ENCODE measurements at places on chromosomes 4 and X. TPM values are rescaled to one million over a fixed set of nuclear protein-coding genes. Genes with fewer than 3 reads are reported as not detected.

The LDB2 gene
- 15.6 TPM for total RNA-seq

The MMAA gene
- 6.2 TPM for total RNA-seq

The TMEM150C gene
- total RNA-seq: not detected

The ZNF81 gene
- total RNA-seq: 10.5 TPM

The NRK gene
- total RNA-seq: not detected

The MND1 gene
- 4.4 TPM for total RNA-seq

The MFAP3L gene
- total RNA-seq: 0.45 TPM

The DHRSX gene
- total RNA-seq: 17.7 TPM

The SUPT20HL1 gene
- total RNA-seq: not detected

The SYP gene
- 211 TPM for total RNA-seq

DNA sequence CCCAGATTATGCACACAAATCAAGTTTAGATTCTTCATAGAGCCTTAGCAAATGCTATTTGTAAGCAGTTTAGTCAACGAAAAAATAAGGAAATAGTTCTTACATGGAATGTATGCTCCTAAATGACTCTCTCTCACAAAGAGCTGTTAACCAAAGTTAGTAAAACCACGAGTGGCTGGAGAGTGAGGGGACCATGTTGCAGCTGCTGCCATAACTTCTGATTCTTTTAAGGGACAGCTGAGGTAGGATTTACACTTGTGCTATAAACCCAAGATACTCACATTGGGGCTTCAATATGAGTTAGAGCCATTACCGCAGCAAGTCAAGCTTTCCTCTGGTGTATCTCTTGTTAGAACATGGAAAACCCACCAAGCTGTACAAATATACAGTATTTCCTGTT lies 2.7 kb downstream of the DOCK11 start:
- no peak for DNase-seq

- DNase-seq: no peak
These were observed 80.7 kb upstream of the SCML1 start for GRCh38 chrX:17656556-17656955.

GRCh38 chrX:5842601-5843000 lies 386.1 kb downstream of the NLGN4X start:
- DNase-seq: no peak

GRCh38 chrX:133948895-133949294 lies 36.5 kb downstream of the GPC3 start:
- no peak for DNase-seq

- DNase-seq: no peak
These were observed 131.7 kb downstream of the CLCN4 start for GRCh38 chrX:10288373-10288975.

- no peak for DNase-seq
These were observed 10.0 kb upstream of the HS6ST2 start for GRCh38 chrX:132968296-132968949.

- no peak for DNase-seq
These were observed 570.7 kb downstream of the BCOR start for GRCh38 chrX:39527025-39527424.

DNA sequence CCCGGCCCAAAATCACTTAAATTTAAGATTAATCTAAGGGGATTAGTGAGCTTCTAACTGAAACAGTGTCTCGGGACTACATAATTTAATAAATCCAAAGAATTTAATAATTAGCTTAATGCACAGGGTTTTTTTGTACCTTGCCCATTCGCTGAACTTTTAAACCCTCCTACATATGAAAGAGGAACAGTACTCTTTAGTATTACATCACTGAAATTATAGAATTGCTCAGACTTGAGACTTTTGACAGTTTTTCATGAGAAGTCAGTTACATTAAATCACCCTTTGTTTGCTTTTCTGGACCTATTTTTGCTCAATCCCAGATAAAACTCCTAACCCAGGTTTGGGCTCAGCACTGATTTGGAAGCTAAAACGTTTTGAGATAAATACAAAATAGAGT lies 2.4 kb upstream of the TADA2B start:
- no peak for DNase-seq

- DNase-seq: no peak
These were observed 119.0 kb upstream of the BMP3 start for GRCh38 chr4:80911458-80911857.

DNA sequence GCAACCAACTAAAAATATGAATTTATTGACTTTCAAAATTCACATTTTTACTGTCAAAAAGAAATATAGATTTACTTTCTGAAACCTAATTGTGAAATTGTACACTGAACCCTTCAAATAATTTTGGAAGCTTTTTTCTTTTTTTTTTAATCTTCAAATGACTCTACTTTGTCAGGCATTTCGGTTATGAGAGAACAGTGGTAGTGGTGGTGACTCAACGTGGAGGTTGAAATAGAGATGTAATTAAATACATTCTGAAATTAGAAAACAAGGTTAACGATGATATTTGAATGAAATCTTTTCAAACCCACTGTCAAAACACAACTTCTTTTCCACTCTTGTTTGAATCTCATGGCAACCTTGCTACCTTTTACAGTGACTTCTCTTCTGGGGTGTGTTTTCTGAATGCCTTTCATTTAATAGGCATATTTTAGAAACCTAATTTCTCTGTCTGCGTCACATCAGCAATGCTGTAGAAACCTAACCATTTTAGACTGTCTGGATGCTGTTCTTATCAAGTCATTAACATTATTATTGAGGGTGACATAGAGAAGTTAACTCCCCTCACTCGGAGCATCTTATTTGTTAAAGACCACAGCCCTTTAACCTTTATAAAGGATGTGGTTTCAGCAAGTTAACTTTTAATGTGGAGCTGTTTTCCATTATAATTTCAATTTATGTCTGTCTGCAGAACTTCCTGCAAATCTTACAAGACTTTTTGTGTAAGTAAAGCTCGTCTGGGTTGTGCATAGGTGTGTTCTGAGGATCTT lies 136.8 kb downstream of the PCDH7 start:
- no peak for DNase-seq

DNA sequence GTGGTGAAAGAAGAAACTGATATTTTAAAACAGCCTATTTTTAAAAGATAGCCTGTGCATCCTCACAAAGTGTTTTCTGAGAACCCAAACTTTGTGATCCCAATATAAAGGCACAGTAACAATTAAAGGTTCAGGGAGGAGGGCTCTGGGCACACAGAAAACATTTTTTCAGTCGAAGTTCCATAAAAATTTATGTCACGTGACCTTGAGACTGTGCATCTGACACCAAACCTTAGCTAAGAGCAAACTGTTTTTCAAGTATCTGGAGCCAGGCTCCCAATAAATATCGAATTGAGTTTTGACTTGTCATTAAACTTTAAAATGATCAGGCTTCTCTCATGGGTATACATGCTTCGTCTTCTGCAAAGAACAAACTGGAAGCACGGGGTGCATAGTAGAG lies 177.9 kb downstream of the BEND2 start:
- DNase-seq: no peak

GRCh38 chr4:83850435-83850834 lies 314.5 kb downstream of the GPAT3 start:
- no peak for DNase-seq

DNA sequence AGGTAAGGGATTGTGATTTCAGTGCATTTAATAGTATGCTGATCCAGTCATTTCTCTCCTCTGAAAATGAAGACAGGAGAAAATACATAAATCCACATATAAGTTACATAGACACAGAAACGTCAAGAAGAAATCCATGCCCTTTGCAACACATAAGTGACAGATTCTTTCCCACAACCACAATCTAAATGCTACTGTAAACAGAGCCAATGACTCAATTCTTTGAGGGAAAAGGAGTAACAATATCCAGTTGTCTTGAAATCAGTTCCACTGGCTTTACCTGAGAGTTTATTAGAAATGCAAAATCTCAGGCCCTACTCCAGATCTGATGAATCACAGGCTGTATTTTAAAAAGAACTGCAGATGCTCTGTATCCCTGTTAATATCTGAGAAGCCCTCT lies 66.4 kb downstream of the ARAP2 start:
- DNase-seq: no peak

GRCh38 chrX:84729809-84730208 lies 227.6 kb upstream of the HDX start:
- no peak for DNase-seq

- no peak for DNase-seq
These were observed 11.7 kb downstream of the MEPE start for GRCh38 chr4:87844452-87844851.

DNA sequence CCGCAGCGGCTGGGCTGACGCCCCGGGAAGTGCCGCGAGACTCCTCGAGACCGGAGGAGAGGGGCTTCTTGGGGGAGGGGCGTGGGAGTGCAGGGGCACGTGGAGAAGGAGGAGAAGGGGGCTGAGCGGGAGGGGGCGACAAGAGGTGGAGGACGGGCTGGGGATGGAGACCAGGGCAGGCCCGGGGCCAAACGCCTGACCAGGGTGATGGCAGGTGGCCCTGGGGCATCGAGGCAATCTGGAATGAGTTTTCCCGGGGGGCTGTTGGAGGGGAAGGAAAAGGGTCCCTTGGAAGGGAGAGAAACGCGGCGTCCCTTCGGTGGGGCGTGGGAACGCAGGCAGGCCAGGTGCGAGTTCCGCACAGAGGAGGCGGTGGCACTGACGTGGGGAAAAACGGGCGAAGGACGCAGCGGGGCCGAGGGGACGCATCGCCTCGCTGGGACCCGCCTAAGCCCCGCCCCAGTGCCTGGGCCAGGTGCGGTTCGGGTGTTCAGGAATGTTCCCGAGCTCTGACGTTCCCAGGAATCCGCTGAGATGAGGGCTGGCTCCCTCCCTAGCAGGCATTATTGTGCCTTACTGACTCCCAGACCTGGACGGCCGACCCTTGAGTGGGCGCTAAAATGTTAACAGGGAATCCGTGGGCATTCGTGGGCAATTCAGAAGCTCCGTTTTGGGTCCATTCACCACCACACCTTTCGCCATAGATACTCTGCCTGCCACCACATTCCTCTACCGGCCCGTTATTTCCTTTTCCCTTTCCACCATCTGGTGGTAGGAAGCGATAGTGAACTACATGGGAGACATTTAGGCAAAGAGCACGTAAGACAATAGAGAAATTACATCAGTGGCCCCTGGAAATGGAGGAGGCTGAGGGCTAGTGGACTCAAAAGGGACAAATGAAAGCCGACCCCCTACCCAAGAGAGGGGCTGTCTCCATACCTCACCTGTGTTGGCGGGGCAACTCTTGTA lies 795 bp upstream of the SH3KBP1 start:
- peak; percentile 64 for DNase-seq

DNA sequence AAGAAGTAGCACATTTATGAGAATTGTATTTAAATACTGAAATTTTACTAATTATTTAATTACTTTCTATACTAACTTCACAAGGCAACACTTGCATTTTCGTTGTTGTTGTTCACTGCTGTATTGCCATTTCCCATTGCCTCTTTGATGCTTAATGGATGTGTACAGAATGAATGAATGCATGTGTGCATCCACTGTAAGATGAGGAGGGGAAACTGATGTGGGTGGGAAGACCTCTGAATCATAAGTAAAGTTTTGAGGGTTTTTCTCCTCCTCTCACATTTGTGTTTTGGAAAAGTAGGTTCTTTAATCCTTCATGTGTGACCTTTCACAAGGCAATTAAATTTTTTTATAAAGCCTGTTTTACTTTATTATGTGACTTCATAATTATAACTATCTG lies 46.8 kb downstream of the PDLIM5 start:
- DNase-seq: no peak

GRCh38 chr4:10640561-10641201 lies 43.9 kb downstream of the CLNK start:
- DNase-seq: no peak

DNA sequence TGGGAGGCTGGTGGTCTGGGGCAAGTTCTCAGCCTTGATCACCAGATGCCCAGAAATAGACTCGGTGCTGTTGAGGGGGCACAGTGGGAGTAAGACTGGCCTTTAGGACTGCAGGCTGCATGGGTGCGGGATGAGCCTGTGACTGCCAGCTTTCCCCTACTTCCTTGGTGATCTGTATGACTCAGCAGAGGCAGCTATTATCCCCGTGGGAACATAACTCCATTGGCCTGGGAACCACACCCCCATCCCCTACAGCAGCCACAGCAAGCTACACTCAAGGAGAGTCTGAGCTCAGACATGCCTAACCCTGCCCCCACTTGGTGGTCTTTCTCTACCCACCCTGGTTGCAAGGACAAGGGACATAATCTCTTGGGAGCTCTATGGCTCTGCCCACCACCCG lies 20.6 kb downstream of the CLIC2 start:
- no peak for DNase-seq

GRCh38 chr4:98919996-98920395 lies 8.9 kb downstream of the EIF4E start:
- DNase-seq: no peak

DNA sequence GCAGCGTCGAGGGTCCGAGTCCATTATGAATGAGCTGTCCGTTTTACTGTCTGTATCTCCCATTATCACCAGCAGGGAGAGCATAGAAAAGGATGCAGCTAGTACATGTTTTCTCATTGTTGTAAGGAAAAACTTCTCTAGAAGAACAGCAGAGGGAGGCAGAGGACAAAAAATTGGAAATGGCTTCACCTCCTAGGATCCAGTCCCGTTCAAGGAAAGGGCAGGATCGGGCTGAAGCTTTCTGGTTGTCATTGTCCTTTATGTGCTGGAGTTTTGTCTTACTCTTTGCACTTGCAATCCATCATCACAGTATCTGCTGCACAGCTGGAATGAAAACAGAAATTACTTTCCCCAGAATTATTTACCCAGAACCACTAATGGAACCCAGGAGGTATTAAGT lies 14.7 kb downstream of the NDP start:
- DNase-seq: peak; percentile 92

GRCh38 chr4:179372746-179373145 lies 1930.5 kb upstream of the AGA start:
- no peak for DNase-seq

- DNase-seq: no peak
These were observed 98.2 kb downstream of the AFF1 start for GRCh38 chr4:87032884-87033533.

DNA sequence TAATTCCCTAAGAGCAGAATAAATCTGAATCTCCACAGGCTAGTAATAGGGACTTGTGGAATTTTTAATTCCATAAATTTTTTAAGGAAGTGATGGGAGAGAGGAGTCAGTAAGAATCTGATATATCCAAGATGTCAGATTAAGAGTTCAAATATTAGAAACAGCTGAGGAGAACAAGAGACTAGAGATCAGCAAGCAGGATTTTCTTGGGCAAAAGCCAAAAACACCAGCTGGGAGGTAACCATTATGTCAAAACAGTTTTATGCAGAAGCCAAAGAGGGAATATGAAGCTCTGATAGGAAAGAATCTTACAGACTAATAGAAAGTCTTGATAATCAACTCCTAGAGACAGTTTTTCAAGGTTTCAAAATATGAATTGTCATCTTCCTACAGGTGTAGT lies 72.2 kb upstream of the RBPJ start:
- DNase-seq: peak; percentile 82

All from stomach (tissue), 19 donors.